Heart left ventricle (tissue), 16 donors: ENCODE measurements at places on chromosomes 11 and 22.

GRCh38 chr11:1844221-1845094 is 5.7 kb downstream of the TNNI2 start:
- DNase-seq = peak; percentile 71

- DNase-seq = no peak
Observed at GRCh38 chr11:90434858-90435257, 212.0 kb upstream of the CHORDC1 start.

GRCh38 chr22:36912694-36913426 is 568 bp upstream of the CSF2RB start:
- no peak for DNase-seq

- DNase-seq = no peak
Observed at GRCh38 chr11:125951731-125952130, 5.9 kb downstream of the VSIG10L2 start.

- DNase-seq = no peak
Observed at GRCh38 chr11:28794405-28794804, 686.2 kb downstream of the METTL15 start.

- DNase-seq = no peak
Observed at GRCh38 chr11:111402411-111402810, 23.3 kb upstream of the POU2AF1 start.

- no peak for DNase-seq
Observed at GRCh38 chr22:31768422-31769059, 14.7 kb downstream of the DEPDC5 start.

GRCh38 chr11:106086135-106086534 is 8.7 kb downstream of the AASDHPPT start:
- DNase-seq = no peak

DNA sequence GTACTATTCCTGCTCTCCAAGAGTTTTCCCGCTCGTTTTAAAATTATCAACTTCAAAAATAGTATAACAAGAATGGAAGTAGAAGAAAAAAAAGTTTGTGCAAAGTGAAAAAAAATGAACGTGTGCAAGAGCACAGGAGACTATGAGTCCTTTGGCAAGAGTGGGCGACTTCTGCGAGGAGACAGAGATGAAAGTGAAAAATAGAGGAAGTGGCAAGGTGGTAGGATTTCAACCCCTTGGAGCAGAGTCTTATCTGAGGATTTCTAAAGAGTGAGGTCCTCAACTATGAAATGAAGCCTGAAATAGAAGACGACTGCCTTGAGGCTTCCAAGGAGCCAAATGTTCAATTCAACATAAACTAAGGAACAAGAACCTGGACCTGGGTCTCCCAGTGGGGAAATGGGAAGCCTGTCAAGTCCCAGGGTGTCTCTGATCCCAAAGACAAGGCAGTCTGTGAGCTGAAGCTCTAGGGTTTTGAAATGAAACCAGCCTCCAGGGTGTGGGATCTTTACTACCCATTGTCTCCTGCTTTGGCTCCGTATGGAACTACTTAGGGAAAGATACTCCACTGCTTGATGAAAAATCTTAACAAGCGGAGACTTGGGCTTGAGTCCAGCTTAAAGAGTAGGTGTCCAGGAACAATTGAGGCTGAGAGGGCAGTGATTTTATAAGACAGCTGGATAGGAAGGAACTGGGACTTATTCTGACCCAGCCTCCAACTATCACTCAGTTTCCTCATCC is 4.8 kb downstream of the P4HA3 start:
- no peak for DNase-seq

DNA sequence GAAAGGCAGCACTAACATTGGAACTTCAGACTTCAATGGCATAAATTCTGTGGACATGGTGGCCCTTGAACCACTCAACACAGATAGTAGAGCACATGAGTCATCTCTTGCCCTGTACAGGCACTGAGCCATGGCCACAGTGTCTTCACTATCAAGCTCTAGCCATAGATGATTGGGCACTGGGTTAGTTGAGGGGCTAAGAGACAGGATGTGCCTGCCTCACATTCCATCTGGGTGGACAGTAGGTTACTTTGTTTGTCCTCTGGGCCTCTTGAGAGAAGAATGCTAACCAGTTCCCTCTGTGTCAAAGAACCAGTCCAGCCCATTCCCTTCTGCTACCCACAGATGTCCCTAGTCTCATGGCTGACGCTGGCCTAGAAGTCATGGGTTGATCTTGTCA is 39.8 kb downstream of the OR6Q1 start:
- DNase-seq = no peak

GRCh38 chr11:122159173-122159721 is 43.2 kb upstream of the BLID start:
- no peak for DNase-seq

DNA sequence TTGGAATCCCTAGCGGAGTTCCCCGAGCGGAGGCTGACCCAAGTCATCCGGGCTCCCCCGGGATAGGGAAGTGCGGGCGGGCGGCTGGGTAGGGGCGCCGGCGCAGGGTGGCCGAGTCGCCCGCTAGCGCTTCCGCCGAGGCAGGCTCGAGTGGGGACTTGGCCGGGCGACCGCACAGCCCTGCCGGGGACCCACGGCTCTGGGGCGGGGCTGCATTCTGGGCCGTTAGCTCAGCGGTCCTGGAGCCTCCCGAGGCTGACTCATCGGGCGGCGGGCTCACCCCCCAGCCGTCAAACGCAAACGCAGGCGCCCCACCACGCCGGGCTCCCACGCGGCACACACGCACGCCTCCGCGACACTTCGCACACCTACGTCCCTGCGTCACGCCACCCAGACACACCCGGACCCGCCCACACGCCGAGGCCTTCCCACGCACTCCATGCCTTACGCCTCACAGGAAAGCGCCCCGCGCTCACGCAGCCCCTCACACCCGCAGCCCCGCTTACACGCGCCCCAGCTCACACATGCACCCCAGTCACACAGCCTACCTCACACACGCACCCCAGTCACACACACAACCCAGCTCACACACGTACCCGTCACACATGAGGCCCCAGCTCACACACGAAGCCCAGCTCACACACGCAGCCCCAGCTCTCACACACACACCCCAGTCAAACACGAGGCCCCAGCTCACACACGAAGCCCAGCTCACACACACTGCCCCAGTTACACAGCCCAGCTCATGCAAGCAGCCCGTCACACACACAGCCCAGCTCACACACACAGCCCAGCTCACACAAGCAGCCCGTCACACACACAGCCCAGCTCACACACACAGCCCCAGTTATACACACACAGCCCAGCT is 1.2 kb downstream of the PHLDB1 start:
- peak; percentile 88 for DNase-seq

DNA sequence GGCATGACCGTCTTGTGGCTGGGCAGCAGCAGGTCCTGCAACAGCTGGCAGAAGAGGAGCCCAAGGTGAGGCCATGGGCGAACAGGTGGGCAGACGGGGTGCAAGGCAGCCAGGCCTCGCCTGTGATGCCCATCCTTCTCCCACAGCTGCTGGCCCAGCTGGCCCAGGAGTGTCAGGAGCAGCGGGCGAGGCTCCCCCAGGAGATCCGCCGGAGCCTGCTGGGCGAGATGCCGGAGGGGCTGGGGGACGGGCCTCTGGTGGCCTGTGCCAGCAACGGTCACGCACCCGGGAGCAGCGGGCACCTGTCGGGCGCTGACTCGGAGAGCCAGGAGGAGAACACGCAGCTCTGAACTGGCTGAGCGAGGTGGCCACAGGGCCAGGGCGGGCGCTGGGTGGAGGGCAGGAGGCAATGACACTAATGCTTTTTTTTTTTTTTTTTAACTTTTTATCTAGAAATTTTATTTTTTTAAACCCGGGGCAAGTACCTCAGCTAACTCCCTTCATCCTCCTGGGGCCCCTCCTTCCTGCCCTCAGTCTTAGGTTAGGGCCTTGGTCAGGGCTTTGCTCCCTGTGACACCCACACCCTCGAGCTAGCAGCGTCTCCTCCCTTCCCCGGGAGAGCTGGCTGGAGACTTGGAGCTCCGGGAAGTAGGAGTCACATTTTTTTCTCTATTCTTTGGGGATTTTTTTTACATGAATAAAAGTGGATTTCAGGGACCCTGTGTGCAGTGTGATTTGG is 16.0 kb downstream of the PLCB3 start:
- DNase-seq = no peak

DNA sequence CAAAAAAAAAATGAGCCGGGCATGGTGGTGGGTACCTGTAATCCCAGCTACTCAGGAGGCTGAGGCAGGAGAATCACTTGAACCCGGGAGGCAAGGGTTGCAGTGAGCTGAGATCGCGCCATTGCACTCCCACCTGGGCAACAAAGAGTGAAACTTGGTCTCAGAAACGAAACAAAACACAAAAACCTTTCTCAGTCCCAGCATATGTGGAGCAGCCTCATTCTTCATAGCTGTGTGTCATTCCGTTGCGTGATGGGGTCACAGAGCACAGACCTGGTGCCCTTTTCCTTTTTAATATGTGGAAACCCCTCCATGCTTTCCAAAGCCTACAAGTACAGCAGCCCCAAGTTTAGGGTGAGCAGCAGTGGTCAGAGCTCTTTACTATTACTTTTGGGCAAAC is 13.7 kb downstream of the PEX26 start:
- no peak for DNase-seq

- DNase-seq = no peak
Observed at GRCh38 chr11:3202759-3203158, 15.9 kb downstream of the MRGPRG start.

GRCh38 chr22:44047891-44048301 is 23.8 kb downstream of the PARVB start:
- no peak for DNase-seq

DNA sequence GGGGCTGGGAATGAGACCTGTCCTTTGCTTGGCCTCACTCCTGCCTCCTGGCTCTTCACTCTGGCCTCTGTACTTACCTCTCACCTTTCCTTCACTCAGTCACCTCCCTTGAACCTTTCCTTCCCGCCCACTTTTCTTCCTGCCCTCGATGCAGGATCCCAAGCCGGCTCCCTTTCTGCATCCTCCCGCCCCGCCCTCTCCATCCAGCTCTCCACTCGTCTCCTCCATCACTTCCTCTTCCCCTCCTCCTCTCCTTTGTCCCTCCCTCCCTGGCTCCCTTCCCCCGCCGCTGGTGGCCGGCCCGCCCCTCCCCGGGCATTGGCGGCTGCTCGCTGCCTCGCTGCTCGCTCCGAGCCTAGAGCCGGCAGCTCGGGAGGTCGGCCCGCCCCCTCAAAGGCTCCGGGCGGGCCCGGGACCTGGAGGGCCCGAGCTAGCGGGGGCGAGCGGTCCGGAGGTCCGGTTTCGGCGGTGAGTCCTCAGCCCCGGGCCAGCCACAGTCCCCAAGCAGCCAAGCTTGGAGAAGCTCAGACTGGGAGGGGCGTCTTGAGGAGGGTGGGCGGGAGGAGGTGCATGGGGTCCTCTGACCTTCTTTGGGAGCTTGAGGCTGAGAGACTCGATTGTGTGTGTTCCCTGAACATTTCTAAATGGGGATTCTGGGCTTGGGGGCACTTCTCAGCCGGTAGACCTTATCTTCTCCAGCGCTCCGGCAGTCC is 13.8 kb downstream of the PHLDB1 start:
- DNase-seq = peak; percentile 94

DNA sequence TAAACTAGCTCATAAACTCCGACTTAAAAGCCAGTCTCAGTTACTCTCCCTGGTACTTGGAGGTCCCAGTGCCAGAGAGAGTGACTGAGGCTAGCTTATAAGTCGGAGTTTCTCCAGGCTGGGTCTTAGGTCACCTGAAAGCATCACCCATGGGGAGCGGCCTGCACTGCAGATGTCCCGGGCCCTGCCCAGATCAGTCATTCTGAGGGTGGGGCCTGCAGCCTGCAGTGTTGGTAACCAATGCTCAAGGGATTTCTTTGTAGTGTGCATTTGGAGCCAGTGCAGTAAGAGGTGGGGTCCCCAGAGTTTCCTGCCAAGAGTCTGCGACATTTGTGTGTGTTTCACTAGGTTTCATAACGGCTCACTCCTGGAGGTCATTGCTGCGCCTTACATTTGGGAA is 14.8 kb downstream of the TAB1 start:
- DNase-seq = no peak

GRCh38 chr11:63445720-63446119 is 45.2 kb downstream of the PLAAT5 start:
- DNase-seq = no peak

GRCh38 chr22:41544671-41545476 is 604 bp upstream of the POLR3H start:
- DNase-seq = no peak

- peak; percentile 82 for DNase-seq
Observed at GRCh38 chr11:34174412-34175041, 69.1 kb downstream of the NAT10 start.

- DNase-seq = no peak
Observed at GRCh38 chr22:38454353-38455075, 485 bp downstream of the KCNJ4 start.

DNA sequence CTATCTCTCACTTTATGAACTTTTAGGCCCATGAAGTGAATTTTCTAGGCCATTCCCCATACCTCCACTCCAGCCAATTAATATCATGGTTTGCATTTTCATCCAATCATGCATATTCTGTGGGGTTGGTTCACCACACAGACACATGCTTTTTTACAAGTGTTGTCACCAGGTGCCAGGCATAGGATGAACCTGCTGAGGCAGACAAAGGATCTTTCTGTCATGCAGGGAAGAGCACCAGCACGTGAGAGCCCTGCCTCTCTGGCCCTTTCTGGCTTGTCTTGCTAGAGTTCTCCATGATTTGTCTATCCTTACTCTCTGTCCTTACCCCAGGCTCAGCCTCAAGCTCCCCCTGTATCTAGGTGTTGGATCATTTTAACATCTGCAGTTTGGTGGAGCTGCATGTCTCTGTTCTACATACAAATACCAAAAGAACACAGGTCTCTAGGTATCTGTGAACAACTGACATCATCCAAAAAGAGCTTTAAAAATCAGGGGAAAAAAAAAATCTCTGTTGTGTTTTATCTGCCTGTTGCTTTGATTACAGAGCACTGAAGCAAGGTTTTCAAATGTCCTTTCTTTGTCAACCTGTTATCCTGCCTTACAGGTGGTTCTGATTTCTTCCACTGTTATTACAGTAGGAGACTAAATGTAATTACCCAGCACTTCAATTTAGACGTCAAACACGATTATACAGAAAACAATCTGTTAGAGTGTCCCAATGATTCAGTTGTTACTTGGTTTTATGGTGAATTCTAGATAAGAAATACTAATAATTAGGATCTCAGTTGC is 58.4 kb upstream of the GRAMD1B start:
- no peak for DNase-seq

GRCh38 chr22:47172771-47173534 is 410.5 kb downstream of the TBC1D22A start:
- peak; percentile 39 for DNase-seq

GRCh38 chr11:120627327-120628163 is 116.0 kb downstream of the GRIK4 start:
- no peak for DNase-seq

DNA sequence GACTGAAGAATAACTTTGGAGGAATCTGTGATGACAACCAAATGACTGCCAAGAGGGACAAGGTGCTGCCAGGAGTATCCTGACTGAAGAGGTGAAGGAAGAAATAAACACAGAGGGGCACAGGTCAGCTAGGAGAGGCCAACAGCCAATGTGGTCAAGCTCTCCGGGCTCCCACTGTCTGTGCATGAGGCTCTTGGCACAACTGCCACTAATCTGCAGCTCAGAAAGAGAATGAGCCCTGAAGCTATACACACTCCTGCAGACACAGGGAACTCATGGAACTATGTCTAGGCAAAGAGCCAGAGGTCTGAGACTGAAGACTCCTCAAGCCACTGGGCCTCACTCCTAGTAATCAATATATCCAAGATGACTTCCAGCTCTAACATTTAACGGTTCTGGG is 7.0 kb downstream of the THRSP start:
- DNase-seq = no peak
